Stimulated activated CD4-positive, alpha-beta T cell treated with anti-CD3 and anti-CD28 coated beads, Interleukin-2, amount 100 ng/mL, for 24 hours (primary cell): ENCODE measurements at places on chromosomes 3 and 15.

- DNase-seq: no peak
Observed at GRCh38 chr3:74372743-74373142, 241.7 kb downstream of the CNTN3 start.

DNA sequence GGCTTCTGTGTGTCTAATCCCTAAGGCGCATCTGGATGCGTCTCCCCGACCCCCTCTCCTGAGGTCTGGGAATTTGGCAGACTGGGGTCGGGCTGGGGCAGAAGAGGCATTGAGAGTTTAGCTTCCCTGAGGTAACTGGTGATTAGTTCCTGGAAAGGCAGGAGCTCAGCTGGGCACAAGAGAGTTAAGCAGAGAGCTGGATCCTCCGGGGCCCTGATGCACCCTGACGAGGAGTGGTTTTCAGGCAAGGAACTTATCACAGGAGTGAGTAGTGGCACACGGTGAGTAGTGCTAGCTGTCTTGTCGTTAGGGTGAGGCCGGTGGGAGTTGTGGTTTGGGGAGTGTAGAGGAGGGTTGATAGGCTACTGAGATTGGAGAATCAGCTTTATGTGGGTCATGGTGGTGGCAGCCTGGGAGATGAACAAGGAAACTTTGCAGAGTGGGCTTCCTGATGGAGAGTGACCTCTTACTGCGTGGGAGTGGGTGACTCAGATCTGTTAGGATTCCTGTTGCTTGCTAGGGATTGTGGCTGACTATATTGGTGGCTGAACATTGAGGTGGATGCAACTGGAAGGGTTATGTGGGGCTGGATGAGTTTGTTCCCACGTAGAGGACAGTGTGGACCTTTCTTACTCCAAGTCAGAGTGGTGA is 897 bp downstream of the RAD54L2 start:
- peak; percentile 58 for DNase-seq

DNA sequence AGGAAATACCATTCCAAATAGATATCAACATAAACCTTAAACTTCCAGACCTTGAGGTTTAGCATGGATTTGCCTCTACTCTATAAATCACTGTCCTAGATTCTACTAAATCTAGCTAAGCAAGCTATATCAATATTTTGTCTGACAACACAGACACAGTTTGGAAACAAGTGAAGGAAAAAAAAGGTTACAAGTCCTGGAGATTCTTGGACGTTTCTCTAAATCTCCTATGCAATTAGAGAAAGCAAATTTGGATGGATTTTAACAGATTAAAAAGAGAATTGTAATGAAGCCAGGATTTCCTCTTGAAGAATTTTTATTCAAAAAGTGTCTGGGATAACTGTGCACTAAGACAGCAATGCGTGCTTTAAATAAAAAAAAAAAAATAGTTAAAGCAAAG is 441.1 kb upstream of the DPH6 start:
- no peak for DNase-seq

GRCh38 chr15:78440375-78441373 is 2.7 kb downstream of the IREB2 start:
- no peak for DNase-seq

GRCh38 chr3:192917028-192917403 is 640 bp downstream of the MB21D2 start:
- peak; percentile 30 for DNase-seq

- DNase-seq: no peak
Observed at GRCh38 chr3:147654827-147655226, 245.7 kb downstream of the ZIC1 start.

DNA sequence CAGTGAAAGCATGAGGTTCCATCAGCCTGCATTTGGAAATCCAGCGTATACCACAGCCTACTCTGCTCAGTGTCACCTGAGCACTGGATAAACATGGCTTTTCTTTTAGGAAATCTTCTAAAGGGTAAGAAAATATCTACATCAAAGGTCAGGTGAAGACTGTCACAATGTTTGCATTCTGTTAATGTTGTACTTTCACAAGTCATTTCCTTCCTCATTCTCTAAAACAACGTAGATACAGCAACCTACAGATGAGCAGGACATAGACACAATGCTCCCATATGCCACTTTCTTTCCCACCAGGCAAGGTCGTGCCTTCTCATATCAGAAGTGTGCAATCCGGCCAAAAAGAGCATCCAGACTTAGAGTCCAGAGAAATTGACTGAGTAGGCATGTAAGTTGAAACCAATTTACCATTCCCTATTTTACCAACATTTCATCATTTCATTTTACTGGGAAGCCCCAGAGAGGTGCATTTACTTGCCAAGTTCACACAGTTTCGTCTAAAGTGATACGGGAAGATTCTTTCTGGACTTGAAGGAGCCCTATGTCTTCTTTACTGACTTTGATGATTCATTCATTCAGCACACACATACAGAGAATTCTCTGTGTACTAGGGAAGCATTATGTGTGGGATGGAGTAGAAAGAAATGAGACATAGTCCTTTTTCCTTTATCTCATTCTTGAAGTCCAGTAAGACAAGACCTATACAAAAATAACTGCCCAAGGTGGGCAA is 30.6 kb upstream of the LPP start:
- DNase-seq: no peak

- DNase-seq: no peak
Observed at GRCh38 chr3:167950212-167950611, 145.5 kb downstream of the GOLIM4 start.

- no peak for DNase-seq
Observed at GRCh38 chr3:43995547-43996378, 245.9 kb upstream of the TOPAZ1 start.

GRCh38 chr3:159245871-159246270 is 444.0 kb downstream of the MFSD1 start:
- no peak for DNase-seq

DNA sequence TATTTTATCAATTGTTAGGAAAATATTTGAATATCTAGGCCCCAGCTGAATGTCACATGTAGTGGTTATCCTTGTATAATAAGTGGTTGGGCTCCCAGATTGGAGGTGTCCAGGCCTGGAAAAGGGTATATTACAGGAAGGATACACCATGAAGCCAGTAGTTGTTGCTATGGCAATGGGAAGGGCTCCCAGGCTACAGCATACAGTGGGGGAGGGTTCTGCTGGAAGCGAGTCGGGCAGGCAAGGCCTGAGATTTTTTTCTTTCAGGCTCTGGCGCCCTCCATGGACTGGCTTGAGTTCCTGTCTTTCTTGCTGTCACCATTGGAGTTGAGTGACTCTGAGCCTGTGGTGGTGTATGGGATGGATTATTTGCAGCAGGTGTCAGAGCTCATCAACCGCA is 8.9 kb downstream of the ECE2 start:
- no peak for DNase-seq

GRCh38 chr3:159632128-159632527 is 356.5 kb upstream of the IL12A start:
- no peak for DNase-seq

GRCh38 chr3:147119989-147120388 is 286.4 kb downstream of the ZIC4 start:
- no peak for DNase-seq

DNA sequence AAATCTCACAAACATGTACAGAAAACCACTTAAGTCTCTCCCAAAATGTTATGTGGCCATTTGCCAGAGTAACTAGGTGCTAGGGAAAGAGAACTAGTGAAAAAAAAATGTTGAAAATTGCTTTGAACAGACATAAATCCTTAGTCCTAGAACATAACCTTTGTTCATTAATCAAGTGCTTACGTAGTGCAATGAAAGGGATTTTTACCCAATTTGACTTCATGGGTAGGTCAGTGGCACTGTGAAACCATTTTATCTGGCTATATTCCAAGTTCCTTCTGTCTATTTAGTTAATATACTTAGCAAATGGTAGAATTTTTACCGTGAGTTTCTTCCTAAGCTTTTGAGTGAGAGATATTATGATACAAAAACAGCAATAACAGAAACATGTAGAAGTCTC is 209.4 kb downstream of the DIPK2A start:
- no peak for DNase-seq

- DNase-seq: no peak
Observed at GRCh38 chr3:35857004-35857403, 217.7 kb downstream of the ARPP21 start.

DNA sequence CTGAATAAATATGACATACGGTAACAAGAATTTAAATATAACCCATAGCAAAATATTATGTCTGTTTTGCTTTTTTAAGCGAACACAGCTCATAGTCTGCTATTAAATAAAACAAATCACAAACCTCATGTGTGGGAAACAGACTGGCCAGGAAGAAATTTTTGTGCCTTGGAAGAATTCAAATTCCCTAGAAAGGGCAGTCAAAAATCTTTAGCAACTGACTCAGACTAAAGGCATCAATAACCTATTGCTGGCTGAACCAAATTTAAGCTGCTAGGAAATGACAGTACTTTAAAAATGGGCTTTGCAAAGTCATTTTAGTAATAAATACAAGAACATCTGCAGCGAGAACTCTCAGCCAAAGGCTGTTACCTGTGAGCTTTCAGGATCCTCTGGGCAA is 151.4 kb downstream of the PLD1 start:
- DNase-seq: no peak

DNA sequence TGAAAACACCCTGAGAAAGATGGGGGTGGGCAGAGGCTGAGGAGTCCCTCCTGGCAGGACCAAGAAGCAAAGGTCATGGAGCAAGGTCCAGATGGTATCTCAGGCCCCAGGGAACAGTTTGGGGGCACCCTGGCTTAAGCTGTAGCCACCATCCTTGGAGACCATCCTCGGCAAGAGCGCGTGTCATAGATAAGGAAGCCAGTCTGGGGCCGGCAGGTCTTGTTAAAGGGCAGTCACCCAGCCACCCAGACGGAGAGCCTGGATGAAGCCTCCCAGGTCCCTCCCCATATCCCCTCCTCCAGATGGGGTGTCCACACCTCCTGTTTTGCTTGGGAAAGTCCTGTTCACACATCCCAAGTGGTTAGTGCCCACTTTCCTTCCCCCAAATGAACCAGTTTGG is 191.1 kb downstream of the KLF13 start:
- DNase-seq: no peak

DNA sequence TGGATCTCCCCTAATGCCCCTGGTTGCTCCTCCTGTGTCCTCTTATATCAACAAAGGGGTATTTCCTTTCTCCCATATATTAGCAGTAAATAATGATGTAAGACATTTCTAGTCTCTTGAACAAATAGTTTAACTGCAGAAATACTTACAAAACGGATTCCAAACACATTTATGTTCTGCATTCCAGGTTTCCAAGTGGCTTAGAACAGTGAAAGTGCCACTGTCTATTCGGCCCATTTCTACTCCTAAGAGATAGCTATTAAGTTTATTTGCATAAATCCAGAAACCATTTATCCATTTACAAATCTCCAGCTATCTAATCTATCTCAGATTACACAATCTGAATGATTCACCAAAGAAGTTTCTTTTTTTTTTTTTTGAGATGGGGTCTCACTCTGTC is 55.8 kb upstream of the FRMD4B start:
- DNase-seq: no peak

GRCh38 chr3:194532591-194532990 is 45.8 kb upstream of the ATP13A3 start:
- DNase-seq: no peak

GRCh38 chr3:107945417-107946094 is 145.3 kb downstream of the CD47 start:
- no peak for DNase-seq

- no peak for DNase-seq
Observed at GRCh38 chr3:30343067-30343831, 263.2 kb upstream of the TGFBR2 start.

GRCh38 chr3:141647562-141647915 is 90.6 kb upstream of the RNF7 start:
- no peak for DNase-seq

GRCh38 chr3:11212299-11212608 is 58.0 kb downstream of the HRH1 start:
- no peak for DNase-seq

DNA sequence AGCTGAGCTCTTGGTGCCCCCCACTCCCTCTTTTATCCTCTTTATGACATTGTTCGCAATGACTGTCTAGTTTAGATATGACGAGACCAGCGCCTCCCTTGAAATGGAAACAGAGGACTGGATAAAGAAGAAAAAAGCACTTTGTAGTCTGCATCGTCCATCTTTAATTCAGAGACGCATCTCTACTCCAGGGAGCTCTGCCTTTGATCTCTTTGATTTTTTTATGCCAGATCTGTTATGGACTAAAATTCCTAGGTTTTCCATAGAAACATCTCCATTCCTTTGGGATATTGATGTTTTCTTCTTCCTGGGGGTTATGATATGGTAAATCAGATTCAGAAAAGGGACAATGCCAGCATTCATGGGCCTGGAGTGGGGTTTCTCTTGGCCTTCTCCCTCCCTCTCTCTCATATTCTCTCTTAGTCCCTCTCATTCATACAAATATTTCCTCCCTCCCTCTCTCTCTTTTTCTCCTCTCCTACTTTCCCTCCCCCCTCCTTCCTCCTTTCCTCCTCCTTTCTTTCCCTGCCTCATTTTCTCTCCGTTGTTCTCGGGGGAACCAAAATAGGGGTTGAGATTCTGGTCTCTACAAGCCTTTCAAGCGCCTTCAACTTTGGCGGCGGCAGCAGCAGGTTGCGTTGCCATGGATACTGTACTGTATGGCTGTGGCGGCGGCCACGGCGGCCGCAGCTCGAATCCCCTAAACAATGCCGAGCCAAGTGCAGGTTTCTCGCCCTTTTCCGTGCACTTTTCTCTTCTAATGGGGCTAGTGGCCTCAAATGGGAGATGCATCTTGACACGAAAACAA is 45.5 kb downstream of the ZIC4 start:
- no peak for DNase-seq

- no peak for DNase-seq
Observed at GRCh38 chr3:142787719-142788118, 63.9 kb downstream of the TRPC1 start.

DNA sequence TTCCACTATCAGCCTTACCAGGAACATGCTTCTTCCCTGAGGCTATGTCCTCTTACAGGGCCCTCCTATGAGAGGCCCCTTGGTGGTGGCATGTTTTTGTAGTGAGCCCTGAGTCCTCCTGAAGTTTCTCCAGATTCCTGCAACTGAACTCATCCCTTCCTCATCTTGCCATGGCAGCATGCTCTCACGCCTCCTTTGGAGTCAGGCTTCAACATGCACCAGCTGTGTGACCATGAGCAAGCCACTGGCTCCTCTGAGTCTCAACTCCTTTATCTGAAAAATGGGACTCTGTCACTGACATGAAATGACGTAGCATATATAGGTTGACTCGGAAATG is 216.3 kb upstream of the TLE3 start:
- DNase-seq: no peak

- DNase-seq: no peak
Observed at GRCh38 chr3:134846911-134847317, 51.9 kb downstream of the EPHB1 start.
